ENCODE measurements at places on chromosomes 2 and 18.

DNA sequence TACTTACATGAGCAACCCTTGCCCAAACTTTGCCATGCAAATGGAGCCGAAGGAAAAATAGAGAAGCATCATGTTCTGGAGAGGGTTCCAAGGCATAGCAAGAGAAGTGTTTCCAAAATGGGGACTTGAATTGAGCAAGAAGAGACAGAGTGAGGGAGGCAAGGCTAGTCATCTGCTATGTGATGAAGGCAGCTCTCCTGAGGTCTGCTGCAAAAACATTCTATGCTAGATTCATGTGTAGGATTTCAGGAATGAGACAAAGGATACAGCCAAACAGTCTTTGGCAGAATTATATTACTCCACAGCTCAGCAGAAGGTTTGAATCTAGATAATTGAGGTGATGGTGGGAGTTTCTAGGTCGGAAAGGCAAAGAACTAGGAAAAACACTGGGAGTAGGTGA is 24.1 kb upstream of the MRPL19 start:
- DNase-seq: no peak

GRCh38 chr2:70087702-70088597 is 673 bp downstream of the PCBP1 start:
- DNase-seq: no peak

DNA sequence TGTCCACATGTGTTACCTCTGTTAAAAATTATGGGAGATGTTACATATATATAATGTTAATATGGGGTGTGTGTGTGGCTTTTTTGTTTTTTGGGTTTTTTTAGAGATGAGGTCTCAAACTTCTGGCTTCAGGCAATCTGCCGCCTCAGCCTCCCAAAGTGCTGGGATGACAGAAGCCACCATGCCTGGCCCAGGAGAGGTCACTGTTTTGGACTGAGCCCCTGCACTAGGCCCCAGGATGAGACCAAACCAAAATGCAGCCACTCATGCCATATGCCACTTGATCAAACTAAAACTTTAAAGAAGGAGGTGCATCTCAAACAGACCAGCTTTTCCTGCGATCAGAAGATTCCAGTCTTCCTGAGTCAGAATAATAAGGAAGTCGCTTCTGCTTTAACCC is 2.5 kb downstream of the ADI1 start:
- DNase-seq: no peak

GRCh38 chr2:17877811-17878280 is 621 bp upstream of the KCNS3 start:
- DNase-seq: no peak

DNA sequence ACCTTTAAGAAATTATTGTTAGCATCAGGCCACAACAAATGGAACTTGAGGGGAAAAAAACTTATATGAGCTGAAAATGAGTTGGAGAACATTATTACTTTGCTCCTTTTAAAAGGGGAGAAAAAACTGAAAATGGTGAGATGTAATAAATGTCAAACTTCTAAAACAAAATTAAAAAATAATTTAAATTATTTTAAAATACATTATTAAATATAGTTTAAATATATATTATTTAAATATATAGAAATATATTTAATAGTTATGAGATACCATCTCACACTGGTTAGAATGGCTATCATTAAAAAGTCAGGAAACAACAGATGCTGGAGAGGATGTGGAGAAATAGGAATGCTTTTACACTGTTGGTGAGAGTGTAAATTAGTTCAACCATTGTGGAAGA is 28.9 kb downstream of the RPIA start:
- no peak for DNase-seq

DNA sequence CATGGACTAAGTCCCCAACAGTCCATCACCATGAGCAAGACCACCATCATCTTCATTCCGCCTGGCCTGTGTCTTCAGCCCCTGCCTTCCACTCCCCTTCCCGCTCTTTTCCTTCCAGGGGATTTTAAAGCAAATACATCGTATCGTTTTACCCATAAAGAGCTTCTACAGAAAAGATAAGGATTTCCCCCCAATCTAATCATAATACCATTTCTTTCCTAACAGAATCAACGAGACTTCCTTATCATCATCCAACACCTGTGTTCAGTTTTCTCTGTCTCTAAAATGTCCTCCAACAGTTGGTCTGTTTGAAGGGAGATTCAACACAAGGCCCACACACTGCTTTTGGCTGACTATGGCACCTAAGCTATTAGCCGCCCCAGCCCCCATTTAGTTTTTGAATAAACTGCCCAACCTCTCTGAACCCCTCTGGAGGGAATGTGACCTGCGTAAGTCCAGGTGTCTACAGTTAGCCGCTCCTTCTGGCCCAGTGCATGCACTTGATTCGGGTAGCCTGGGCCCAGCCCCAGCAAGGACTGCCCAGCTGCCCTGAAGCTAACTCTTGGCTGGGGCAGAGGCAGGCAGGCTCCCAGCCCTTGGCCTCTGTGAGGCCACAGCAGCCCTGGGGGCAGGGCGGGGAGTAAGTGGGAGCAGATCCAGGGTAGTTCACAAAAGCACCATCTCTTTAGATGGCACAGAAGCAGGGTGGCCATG is 25.3 kb upstream of the SEMA4C start:
- DNase-seq: no peak

GRCh38 chr2:145760781-145761649 is 1241.1 kb upstream of the ZEB2 start:
- no peak for DNase-seq

GRCh38 chr2:15754703-15755099 is 163.0 kb downstream of the DDX1 start:
- no peak for DNase-seq

DNA sequence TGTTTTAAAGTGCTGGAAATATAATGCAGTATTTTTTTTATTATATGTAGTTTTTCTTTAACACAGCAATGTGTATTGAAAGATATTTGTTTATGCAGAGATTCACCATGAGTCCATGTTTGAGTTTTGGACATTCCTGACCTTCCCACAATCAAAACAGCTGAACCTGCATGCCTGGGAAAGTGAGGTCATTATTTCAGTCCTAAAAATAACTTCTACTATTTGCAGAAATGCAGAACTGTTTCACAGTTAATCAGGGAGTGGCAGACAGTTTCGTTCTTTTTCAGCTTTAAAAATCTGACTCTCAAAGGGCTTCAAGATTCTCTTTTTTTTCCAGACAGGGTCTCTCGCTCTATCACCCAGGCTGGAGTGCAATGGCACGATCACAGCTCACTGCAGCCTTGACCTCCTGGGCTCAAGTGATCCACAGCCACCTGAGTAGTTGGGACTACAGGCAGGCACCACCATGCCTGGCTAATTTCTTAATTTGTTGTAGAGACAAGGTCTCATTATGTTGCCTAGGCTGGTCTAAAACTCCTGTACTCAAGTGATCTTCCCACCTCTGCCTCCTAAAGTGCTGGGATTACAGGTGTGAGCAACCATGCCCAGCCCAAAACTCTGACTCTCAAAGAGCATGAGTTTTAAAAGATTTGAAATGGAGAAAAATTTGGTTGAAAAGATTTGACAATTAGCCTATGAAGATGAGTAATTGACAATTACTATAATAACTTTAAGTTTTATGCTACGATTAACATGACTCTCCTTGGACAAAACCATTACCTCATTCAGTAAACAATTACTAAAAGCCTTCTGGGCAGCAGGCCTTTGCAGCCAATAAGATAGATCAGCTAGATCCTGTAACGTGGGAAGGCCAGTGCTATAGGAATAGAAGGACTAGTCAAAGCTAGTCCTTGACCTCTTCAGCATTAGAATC is 5.0 kb upstream of the MYL12B start:
- no peak for DNase-seq

GRCh38 chr2:127820080-127820668 is 9.2 kb upstream of the WDR33 start:
- DNase-seq: no peak

- no peak for DNase-seq
Observed at GRCh38 chr2:16069933-16070647, 129.7 kb downstream of the MYCN start.

DNA sequence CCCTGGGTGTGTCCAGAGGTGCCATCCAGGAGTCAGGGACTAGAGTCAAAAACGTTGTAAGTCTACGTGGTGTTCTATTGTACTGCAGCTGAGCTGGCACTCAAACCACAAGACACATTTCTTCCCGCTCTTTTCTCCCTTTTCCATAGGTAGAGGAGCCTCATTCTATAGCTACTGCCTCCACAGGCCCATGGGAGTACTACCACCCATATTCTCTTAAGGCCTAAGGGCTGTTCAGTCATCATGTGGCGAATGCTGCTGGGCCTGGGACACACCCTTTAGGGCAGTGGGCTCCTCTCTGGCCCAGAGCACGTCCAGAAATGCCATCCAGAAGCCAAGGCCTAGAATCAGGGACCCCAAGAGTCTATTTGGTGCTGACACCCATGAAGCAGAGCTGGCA is 1271.7 kb downstream of the CNTNAP5 start:
- DNase-seq: no peak

DNA sequence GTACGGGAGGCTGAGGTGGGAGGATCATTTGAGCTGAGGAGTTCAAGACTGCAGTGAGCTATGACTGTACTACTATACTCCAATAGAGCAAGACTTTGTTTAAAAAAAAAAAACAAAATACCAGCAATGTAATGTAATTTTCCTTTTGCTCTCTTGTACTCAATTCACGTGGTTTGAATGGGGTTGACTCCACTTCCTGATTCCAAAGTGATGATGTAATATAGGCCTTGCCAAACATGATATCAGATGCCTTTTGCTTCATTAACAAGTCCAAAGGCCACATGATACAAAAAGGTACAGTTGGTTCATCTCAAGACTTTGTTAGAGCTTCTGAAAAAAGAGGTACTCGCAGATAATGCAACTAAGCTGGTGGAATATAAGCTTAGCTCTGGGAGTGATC is 321.8 kb downstream of the ZEB2 start:
- DNase-seq: no peak

GRCh38 chr2:71129114-71129901 is 721 bp downstream of the MCEE start:
- DNase-seq: no peak

DNA sequence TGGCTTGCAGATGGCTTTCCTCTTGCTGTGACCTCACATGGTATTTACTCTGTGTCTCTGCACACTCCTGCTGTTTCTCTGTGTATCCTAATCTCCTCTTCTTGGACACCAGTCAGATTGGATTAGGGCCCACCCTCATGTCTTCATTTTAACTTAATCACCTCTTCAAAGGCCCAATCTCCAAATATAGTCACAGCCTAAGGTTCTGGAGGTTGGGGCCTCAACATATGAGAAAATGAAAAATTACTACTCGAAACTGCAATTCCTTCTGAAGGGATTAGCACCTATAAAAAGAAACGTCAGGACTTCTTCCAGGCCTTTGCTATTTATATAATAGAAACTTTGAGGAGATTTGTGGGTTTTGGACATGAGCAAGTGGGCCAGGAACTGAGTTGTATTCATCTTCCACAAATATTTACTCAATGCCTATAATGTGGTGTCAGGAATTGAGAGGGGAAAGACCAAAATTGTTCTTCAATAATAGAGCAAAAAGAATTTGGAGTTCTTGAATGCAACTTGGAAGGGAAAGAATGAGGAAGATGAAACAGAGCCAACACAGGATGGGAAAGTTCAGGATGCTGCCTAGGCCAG is 270.0 kb upstream of the FN1 start:
- no peak for DNase-seq

- DNase-seq: no peak
Observed at GRCh38 chr18:37222354-37222998, 343.1 kb downstream of the CELF4 start.

GRCh38 chr2:174009488-174010223 is 44.5 kb upstream of the SP3 start:
- DNase-seq: no peak

DNA sequence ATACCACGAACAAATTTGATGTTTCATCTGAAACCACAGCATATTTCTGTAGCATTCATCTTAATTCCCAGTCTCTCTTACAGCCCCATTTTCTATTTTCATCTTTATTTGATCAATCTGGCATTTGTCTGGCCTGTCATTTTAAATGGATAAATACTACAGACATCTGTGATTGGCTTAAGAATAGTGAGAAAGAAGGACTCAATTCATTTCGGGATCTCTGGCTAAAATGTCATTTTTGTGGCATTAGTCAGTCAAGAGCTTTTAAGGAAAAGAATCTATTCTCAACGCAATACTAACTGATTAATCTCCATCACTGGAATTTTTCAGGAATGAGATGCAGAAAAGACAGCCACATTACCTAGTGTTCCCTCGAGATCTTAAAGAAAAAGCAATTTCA is 585.9 kb downstream of the IRS1 start:
- no peak for DNase-seq

- no peak for DNase-seq
Observed at GRCh38 chr18:49669403-49669802, 107.5 kb downstream of the LIPG start.

DNA sequence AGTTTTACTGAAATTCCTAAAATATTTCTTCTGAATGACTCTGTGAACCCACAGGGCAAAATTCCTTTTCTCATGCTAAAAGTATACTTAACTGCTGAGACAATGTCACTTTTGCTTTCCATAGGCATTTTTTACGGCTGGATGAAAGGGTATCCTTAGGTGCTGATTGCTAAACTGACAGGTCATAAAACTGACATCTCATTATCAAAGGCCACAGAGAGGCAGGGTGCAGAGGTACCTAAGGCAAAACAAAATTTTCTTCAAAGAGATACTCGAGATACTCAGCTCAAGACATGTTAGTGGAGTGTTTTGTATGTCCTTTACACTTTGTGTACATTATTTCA is 62.0 kb upstream of the WDR75 start:
- DNase-seq: no peak

DNA sequence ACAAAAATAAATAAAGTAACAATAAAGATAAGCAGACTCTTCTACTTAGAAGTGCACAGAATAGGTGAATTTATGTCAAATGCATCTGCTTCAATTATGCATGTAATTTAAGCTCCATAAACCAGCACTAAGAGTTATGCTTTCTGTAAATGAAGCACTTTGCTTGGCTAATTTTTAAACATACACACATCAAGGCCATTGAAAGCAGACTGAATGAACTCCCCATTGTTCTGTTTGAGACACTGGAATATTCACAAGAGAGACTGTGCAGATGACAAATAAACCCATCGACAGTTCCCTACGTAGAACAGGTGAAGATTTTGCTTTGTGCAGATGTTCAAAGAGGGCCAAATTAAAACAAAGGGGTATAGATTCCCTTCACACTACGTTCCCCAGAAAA is 133.4 kb downstream of the PID1 start:
- no peak for DNase-seq

GRCh38 chr18:59358712-59359575 is at the start of gene LMAN1:
TSS of gene LMAN1 (minus strand) at chr18:59359265. CDS start at chr18:59359244, 21 bp downstream.
- peak; percentile 90 for DNase-seq

DNA sequence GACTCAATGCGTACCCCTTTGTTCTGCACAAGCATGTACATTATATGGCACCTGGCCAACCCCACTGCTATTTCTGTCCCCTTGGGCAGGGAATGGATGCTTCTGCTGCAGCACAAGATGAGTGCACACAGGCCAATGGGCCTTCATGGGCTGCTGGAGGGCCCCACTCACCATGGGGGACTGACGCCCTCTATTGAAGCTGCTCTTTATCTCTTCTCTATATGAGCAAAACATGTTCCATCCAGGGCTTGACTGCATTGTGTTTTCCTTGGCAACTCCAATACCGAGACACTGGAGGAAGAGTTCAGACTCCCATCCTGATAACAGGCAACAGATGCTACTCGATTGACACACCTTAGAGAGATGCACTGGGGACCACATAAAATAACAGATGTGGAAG is 251.6 kb upstream of the NCKAP5 start:
- no peak for DNase-seq

- no peak for DNase-seq
Observed at GRCh38 chr2:46257476-46257875, 39.7 kb upstream of the EPAS1 start.

- no peak for DNase-seq
Observed at GRCh38 chr2:137705296-137705695, 259.0 kb upstream of the HNMT start.
